ENCODE measurements at places on chromosomes 3 and 15.

DNA sequence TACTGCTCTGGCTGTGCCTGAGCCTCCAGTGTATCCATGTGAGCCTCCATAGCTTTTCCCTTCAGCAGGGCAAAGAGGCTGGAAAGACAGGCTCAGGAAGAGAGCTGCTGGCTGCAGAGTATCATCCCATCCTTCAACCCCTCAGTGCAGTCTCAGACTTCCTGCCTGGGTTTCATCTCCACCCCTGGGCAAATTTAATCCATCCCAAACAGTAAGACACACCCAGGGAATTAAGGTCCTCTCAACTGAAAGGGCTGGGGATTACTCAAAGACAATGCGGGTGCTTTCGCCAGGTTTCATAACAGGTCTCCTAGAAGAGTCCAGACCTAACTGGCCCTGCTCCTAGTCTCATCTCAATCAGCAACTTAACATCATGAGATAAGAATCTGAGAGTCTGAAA is 15.5 kb downstream of the SLCO2A1 start:
- DNase-seq: no peak

- DNase-seq: no peak
These were observed 20.4 kb downstream of the TGM5 start for GRCh38 chr15:43246261-43246774.

- DNase-seq: no peak
These were observed 57.8 kb upstream of the NMD3 start for GRCh38 chr3:161163297-161163696.

DNA sequence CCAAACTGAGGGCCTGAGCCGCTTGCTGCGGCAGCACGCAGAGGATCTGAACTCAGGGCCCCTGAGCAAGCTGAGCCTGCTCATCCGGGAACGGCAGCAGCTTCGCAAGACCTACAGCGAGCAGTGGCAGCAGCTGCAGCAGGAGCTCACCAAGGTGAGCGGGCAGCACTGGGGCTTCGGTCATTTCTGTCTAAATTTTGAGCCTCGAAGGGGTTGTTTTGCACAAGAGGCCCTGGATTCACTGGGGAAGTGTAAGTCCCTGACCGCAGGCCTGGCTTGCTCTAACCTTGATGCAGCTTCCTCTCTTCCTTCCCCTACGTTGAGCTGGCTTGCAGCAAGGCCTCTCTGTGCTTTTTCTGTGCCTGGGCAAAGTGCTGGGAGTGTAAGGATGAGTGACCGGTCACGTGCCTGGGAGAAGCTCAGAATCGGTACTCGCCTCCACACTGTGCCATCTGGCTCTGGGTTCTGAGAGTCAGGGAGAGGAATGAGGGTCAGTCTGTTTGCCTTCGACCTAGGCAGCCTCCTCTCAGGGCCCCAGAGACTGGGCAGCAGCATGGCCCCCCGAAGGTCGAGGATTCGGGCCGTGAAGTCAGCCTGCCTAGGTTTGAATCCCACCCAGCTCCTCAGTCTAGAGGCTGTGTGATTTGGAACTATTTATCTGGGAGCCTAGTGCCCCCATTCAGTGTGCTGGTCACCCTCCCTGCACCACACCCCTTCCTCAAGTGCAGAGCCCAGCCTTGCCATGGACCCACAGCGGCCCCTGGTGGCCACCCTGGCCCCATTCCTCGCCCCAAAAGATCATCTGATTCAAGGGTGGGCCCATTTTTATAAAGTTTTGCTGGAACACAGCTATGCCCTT is 1.4 kb downstream of the FES start:
- DNase-seq: peak; percentile 91

- DNase-seq: no peak
These were observed 437.8 kb downstream of the RBMS3 start for GRCh38 chr3:29718661-29719065.

DNA sequence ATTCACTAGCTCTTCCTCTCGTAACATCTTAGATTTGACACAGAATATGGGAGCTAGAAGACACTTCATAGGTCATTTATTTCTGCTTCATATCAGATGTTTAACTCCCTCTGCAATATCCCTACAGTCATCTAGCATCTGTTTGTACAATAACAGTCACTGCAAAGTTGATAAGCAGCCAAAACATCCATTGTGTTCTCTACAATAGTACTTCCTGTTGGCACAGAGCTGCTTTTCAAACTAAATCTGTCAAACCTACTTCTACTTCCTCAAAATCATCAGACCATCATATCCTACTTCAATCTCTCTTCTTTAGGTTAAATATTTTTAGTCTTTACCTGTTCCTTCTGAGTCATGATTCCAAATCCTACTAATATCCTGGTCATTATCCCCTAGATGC is 233.2 kb downstream of the FGF12 start:
- no peak for DNase-seq

DNA sequence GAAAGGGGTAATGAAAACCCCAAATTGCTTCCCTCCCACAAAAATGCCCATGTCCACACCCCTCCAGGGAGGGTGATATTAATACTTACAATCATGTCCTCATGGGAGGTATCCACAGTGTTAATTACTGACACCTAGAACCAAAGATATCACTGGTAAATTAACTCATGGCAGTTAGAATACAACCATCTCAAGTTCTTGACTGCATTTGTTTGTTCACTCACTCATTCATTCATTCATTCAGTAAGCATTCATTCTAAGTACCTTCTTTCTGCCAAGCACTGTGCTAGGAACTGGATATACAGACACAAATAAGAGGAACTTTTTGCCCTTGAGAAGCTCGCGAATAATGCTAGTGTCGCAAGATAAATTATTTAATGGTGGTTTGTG is 3.0 kb downstream of the SEC13 start:
- no peak for DNase-seq

DNA sequence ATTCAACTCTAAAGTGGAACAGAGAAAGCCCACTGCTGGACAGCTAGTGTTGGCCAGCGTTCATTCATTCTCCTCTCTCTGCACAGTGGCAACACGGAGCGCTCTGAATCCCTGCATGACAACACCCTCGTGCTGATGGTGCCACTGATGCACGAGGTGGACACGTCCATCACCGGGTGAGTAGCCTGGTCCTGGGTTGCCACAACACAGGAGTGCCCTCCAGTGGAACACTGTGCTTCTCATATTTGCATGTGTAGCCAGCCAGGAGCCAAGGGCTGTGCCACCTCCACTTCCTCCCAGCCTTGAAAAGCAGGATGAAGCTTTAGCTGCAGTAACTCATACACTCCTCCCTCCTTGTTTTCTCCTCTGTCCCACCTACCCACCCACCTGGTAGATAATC is 120.0 kb upstream of the CTDSPL start:
- peak; percentile 66 for DNase-seq

GRCh38 chr3:143166376-143166775 is 46.8 kb downstream of the CHST2 start:
- DNase-seq: no peak

DNA sequence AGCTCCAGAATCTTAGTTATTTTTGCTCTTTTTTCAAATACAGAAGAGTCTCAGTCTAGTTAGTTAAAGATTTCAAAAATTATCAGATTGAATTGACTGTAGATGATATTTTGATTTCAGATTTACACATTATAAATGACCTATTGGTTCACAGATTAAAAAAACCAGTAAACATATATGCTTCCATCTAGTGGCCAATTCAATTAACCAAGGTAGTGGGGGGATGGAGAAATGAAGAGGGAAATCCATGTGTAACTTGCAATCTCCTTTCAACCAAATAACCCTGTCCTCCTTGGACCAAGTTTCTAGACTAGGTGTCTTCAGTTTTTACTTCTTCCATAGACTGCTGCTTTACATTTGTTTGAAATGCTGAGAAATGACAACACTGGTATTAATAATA is 789.8 kb downstream of the ROBO1 start:
- DNase-seq: no peak

GRCh38 chr3:76873532-76874242 is 166.2 kb upstream of the ROBO2 start:
- DNase-seq: no peak

DNA sequence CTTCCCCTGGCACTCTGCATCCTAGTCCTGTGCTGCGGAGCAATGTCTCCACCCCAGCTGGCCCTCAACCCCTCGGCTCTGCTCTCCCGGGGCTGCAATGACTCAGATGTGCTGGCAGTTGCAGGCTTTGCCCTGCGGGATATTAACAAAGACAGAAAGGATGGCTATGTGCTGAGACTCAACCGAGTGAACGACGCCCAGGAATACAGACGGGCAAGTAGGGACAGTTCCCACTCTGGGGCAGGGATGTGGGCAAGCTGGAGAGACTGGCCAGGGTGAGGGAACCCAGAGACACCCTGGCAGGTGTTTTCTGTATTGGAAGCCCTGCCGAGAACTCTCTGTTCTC is 247 bp downstream of the FETUB start:
- DNase-seq: no peak

GRCh38 chr3:104137116-104137515 is 1229.6 kb upstream of the ALCAM start:
- no peak for DNase-seq

- DNase-seq: no peak
These were observed 26.3 kb upstream of the ADAMTS7 start for GRCh38 chr15:78837543-78837942.

DNA sequence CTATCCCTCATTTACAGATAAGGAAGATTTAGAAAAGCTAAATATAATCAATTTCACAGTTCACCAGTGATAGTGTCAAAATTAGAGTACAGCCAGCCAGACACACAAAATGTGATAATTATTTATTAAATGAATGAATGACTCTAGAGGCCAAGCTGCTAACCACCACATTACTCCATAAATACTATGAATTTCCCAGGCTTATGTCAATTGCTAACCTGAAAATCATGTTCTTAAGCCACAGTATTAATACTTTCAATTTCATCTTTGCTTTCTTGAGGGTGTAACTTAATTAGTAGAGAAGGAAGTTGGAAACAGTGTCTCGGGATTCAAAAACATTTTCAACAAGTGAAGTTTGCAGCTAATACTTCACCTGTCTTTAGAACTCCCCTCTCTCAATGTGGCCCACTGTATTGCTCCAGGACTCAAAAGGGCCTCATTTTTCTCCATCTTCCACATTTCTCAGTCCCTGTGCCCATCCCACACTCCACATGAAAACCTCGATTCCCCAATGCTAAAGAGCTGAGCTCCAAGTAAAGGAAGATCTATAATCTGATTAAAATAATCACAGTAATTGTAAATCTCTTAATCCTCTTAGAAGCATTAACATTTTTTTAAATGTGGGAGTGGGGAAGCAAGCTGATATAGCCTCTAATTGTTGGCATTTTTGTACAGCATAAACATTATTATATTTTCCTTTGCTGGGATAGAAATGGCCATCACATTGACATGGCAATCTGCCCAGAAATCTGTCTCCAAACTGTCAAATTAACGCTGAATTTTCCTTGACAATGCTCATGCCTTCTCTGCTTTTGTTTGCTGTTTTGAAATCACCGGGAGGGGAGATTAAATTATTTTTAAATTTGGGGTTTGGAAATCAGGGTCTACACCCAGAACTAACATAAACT is 765.1 kb downstream of the ROBO1 start:
- DNase-seq: no peak

GRCh38 chr3:8975081-8976020 is 12.1 kb upstream of the RAD18 start:
- no peak for DNase-seq

GRCh38 chr3:193039058-193039457 is 121.4 kb upstream of the MB21D2 start:
- no peak for DNase-seq

DNA sequence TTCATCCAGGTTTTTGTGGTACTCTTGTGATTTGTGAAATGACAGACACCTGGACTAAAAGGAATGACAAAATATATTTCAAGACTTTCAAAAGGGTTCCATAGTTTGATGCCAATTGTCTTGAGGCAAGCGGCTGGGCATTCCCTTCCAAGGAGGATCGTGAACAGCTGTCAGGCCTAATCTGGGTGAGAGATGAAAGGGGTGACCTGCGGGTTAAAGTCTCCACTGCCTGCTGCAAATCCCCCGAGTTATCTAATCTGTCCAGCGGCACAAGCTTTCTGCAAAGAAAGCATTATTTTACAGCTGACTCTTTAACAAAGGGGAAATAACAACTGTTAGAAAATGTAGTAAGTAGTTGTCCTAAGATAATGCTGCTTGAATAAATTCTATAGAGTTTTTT is 128.7 kb upstream of the MB21D2 start:
- DNase-seq: no peak

DNA sequence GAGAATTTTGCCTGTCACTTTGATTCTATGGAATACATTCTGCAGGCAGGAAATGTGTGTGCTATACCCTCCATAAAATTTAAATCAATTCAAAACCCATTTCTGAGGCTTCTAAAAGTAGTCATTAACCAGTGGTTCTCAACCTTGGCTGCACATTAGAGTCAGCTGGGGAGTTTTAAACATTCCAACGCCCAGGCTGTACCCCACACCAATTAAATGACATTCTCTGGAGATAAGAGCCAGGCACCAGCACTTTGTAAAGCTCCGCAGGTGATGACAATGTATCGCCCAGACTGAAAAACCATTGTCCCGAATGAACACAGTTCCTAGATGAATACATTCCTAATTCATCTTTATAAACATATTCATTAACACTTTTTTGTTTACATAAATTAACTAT is 110.6 kb upstream of the MB21D2 start:
- no peak for DNase-seq

DNA sequence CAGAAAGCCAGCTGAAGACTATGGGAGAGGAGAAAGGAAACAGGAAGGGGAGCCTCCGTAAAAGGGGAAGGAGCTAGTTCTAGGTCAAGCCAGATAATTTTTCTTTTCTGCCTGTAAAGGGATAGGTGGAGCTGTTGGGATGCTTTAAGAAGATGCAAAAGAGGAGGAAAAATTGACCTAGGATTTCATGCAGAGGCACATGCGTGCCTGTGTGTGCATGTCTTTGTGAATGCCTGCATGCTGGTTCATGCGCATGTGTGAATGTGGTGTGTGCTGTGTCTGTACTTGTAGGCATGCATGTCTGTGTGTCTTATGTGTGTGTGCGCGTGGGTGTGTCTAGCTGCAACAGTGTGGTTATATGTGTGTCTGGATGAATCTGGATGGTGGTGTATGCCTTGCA is 27.3 kb downstream of the CCDC33 start:
- no peak for DNase-seq

DNA sequence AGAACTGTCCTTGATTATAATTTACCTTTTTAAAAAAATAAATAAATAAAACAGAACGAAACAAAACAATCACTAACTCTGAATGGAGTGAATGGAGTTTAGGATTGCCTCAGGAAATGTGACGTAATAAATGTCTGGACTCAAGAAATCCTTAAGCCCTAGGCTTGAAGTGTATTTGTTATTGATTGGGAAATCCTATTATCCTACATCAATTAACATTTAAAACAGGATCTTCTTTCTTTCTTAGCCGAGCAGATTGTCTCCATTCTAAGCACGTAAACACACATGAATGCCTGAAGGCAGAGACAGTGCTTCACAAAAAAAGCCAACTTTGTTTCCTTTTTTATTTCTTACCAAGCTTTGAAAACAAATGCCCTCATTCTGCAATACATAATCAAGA is 33.4 kb downstream of the KAT2B start:
- DNase-seq: no peak

- DNase-seq: no peak
These were observed 230.0 kb upstream of the CNTN3 start for GRCh38 chr3:74844428-74844827.

GRCh38 chr15:62506217-62506805 is 341.2 kb upstream of the C2CD4B start:
- DNase-seq: no peak

GRCh38 chr3:120506828-120507774 is 56.3 kb upstream of the FSTL1 start:
- DNase-seq: peak; percentile 34

GRCh38 chr3:149216193-149216869 is 5.3 kb downstream of the CP start:
- DNase-seq: peak; percentile 39

GRCh38 chr15:85374831-85375230 is 5.6 kb upstream of the AKAP13 start:
- no peak for DNase-seq

GRCh38 chr3:197913641-197914380 is 36.2 kb upstream of the RPL35A start:
- no peak for DNase-seq

Data from SK-N-SH (cell line).